ENCODE measurements at places on chromosomes 6 and 20. TPM values are rescaled to one million over a fixed set of nuclear protein-coding genes. Genes with fewer than 3 reads are reported as not detected.

Gene PXT1
- total RNA-seq: 0.29 TPM

Gene EPHA7
- total RNA-seq: not detected

DNA sequence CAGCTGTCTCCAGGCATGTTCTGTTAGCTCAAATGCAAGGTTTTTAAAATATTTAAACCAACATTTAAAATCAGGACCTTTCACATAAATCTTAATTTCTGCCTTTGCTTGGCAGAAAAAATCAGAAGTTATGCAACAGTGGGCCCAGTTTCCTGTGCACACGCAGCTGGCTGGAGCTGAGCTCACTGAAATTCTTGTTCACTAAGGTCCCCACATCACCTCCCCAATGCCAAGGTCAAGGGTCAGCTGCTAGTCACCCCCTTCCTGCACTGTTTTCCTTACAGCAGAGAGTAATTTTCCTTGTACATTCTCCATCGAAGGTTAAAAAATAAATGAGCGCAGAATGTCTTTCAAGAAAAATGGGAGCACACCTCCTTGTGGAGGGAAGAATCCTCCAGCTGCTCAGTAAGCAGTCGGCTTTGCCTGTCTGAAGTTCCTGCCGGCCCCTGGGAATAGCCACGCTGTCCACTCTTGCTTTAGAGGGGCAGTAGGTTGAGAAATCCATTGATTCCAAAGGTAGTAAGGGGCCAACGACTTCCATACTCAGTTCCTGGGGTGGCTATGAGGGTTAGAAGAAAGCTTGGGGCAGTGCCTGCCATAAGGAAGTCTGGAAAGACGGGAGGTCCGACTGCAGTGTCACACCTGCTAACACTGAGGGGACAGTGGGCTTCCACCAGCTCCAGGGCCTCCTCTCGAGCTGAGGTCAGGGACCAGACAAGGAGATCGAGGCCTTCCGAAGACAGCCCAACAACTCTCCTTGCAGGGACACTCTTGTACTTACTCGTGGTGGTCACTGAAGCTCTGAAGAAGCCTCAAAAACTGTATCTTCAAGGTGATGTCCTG is 56.8 kb downstream of the MYH7B start:
- DNase-seq: no peak

DNA sequence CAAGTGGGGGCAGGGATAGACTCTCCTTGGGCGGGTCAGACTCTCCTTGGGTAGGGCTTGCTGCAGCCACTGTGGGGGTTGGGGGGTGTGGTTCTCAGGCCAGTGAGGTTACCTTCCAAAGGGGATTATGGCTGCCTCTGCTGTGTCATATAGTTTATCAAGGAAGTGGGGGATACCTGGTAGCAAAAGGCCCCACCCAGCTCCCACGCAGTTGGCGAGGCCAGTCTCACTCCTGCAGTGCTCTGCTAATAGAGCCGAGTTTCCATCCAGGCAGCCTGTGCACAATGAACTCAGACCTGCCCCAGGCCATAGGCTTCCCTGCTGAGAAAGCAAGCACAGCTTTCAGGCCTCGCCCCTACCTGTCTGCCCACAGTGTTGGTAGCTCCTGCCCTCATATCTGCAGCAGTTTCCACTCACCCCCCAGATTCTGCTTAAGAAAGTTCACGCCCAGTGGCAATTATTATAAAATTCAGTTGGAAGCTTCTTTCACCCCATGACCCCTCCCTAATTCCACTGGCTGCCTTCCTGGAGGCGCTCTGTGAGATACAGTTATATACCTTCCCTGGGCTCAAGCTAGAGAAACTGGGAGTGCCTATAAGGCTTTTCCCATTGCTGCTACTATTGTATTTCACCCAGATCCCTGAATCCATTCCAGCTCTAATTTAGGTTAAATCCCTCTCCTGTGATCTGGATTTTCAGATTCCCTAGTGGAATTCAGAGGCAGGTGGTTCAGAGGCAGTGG is 56.1 kb downstream of the HDDC2 start:
- DNase-seq: no peak

DNA sequence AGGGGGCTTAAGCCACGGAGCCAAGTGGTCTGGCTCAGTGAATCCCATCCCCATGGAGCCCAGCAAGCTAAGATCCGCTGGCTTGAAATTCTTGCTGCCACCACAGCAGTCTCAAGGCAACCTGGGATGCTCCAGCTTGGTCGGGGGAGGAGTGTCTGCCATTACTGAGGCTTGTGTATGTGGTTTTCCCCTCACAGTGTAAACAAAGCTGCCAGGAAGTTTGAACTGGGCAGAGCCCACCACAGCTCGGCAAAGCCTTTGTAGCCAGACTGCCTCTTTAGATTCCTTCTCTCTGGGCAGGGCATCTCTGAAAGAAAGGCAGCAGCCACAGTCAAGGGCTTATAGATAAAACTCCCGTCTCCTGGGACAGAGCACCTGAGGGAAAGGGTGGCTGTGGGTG is 25.5 kb upstream of the IL20RA start:
- no peak for DNase-seq

GRCh38 chr6:28693751-28694443 is 168.2 kb downstream of the GPX5 start:
- no peak for DNase-seq

- no peak for DNase-seq
Measured at GRCh38 chr6:113495521-113495920, 361.6 kb upstream of the MARCKS start.

DNA sequence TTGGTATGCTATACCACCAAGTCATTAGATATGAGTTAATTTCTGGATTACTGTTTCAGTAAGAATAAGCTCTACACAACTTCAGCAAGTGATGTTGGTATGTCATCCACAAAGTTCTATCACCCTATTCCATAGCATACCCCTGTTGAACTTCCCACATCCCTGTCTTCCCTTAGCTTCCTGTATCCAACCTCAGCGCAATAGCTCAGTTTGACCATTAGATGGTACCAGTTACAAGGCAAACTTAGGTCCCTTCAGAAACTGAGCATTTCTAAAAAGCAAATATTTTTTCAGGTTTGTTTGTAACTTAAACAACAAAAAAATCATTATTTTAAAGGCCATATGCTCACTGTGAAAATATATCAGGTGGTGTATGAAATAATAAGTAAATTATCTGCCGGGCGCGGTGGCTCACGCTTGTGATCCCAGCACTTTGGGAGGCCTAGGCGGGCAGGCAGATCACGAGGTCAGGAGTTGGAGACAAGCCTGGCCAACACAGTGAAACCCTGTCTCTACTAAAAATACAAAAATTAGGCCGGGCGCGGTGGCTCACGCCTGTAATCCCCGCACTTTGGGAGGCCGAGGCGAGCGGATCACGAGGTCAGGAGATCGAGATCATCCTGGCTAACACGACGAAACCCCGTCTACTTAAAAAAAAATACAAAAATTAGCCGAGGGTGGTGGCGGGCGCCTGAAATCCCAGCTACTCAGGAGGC is 8.8 kb upstream of the MOG start:
- no peak for DNase-seq

DNA sequence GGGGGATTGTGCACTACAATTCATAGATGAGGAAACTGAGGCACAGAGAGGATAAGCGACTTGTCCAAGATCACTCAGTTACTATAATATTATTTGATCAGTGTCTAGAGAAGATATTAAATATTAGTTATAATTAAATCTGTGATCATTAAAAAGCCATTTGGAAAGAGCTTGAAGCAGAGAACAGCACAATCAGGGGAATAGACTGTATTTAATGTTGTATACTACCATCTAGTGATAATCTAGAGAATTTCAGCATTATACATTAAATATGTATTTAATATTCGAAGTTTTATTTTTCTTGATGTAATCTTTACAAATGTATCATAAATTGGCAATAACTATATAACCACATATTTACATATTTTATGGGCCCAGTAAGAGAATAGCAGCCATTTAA is 20.1 kb upstream of the MTCL3 start:
- no peak for DNase-seq

GRCh38 chr6:8983202-8983688 is 547.9 kb upstream of the SLC35B3 start:
- peak; percentile 68 for DNase-seq

DNA sequence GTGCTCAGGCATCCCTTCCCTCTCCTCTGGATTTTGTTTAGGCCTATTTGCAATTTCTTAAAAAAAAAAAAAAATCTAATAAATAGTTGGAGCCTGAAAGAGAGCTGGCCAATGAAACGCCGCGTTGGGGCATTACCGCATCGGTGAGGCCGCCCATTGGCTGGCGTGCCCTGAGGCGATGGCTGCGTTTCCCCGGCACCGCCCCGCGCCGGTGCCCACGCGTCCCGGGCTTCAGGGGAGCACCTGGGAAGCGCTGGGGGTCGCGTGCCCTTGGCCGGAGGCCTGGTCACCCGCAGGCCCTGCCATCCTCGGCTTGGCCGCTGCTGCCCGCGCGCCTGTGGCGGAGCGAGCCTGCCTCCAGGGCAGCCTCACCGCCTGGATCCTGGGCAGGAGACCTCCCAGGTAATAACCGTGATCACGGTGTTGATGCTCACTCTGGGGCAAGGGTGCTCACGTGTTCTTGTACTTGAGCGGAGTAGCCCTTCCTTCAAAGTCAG is 155.4 kb downstream of the NRN1 start:
- peak; percentile 82 for DNase-seq

DNA sequence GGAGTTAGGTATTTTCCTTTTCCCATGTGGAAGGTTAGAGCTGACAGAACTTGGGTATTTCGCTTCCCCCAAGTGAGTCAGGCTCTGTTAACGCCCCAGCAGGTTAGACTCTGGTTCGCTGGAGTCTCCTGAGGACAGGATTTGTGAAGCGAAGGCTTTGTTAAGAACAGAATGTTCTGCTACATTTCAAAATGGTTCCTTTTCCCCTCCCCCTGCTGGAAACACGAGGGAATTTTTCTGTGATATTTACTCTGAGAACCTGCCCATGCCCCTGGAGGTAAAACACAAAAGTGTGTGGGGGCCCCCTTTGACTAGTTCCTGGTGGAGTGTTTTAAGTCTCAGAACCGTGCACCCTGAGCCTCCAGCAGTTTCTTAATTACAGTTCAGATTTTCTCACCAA is 731.4 kb upstream of the CITED2 start:
- DNase-seq: no peak

DNA sequence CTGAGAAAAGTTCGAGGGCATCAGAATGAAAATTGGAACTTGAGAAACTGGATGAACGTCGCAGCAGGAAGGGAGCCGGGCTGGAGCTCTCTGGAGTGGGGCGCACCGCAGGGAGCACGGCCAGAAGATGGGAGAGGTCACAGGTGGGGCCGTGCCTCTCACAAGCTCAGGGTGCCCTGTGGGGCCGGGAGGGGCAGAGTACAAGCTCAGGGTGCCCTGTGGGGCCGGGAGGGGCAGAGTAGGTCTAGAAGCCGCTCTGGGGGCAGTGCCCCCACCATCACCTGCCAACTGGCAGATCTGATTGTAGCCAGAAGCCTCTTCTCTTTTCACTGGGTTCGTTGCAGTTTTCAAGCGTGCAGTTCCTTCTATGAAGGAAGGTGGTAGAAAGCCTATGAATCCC is 61.1 kb upstream of the SNX9 start:
- no peak for DNase-seq

GRCh38 chr6:169271158-169271876 is 17.7 kb upstream of the THBS2 start:
- DNase-seq: no peak

- no peak for DNase-seq
Measured at GRCh38 chr6:120228297-120228696, 878.7 kb upstream of the MAN1A1 start.
